Omental fat pad (tissue), 4 donors: ENCODE measurements at places on chromosomes 2 and 18. TPM values are rescaled to one million over a fixed set of nuclear protein-coding genes. Genes with fewer than 3 reads are reported as not detected.

The KCNJ3 gene
- total RNA-seq, result not detected

DNA sequence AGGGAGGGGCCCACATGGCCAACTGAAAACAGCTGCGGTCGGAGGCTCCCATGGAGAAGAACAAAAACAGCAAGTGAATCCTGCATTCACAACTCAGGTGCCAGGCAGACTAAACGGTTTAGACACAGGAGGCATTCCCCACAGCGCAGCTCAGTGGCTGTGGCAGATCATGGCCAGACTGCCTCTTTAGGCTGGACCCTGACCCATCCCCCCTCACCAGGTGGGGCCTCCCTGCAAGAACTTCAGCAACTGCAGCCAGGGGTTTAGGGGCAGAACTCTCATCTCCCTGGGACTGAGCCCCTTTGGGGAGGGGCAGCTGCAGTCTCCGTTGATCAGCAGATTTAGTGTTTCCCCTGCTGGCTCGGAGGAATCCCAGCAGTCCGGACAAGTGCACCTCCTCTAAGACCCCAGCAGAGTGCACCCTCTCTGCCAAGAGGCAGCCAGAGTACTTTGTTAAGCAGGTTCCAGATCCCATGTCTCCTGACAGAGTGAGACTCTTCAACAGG lies 346.7 kb downstream of the SS18 start:
- no peak for DNase-seq

- DNase-seq, result no peak
Observed at GRCh38 chr2:165633431-165633830, 160.6 kb downstream of the GALNT3 start.

GRCh38 chr2:113977660-113978523 lies 88.0 kb downstream of the ACTR3 start:
- DNase-seq, result no peak

DNA sequence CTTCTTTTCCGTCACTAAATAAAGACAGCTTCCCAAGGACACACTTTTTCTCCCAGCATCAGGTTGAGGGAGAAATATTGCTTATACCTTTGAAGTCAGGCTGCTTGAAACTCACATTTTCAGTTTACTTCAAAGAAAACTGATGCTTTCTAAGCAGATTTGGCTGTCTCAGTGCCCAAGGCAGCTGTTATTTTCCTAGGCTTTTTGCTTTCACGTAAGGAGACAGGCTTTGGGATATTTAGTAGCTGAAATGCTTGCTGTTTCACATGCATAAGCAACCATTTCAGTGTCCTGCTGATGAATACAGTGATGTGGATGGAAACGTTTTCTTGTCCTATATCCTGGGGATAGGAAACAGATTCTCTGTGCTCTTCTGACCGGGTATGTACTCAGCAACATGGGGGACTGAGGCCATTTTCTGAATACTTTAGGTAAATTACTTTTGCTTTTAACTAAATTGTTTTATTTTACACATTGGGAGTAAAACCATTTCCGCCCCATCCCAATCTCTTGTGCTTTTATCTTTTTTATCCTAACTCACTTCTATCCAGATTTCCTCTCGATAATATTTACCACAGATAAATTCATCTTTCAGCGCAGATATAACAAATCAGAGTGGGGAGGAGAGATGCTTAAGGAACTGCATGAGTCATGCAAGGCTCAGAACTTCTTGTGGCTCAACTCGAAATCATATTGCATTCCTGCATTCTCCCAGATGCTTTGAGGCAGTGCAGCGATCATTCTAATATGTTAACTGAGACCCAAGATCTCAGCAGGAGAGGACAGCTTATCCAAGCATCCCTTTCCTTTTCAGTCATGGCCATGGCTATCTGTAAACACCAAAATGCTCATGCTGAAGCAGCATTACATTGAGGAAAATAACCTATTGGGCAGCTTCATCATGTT lies 22.2 kb downstream of the GALR1 start:
- DNase-seq, result no peak
